ENCODE measurements at places on chromosomes 1 and 21. TPM values are rescaled to one million over a fixed set of nuclear protein-coding genes. Genes with fewer than 3 reads are reported as not detected.

DNA sequence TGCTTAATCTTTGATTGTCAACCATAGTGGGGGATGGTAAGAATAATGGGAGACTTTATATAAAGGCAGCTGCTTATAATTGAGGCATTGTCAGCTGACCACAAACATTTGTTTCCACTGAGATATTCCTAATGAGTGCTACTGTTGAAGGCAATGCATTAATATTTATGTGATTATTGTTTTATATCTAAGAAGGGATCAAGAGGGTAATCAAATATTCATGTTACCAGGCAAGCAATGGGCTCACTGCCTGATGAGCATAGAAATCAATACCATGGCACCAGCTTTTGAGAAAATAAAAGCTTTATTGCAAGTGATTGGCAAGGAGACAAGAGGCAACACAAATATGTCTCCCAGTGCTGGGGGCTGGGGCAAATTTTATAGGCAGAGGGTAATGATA lies 706.7 kb upstream of the ADAMTS5 start:
- no peak for DNase-seq

DNA sequence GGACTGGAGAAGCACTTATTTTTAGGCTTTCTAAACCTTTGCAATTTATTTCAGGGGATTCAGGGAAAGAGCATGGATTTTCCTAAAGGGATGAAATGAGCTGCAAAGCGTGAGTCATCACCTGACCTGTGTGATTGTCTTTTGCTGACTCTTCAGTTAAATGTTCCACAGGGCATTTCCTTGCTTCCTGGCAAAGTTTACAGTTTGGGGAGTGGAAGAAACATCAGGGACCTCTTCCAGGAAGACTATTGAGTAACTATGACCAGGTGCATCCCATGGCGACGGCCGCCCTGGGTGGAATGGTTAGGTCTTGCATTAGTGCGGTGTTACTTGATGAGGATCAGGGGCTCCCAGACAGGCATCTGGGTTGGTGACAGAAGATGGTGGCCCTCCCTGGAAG lies 79.5 kb upstream of the SIPA1L2 start:
- no peak for DNase-seq

- DNase-seq: peak; percentile 92
Measured at GRCh38 chr1:41418857-41419583, 57.8 kb downstream of the FOXO6 start.

DNA sequence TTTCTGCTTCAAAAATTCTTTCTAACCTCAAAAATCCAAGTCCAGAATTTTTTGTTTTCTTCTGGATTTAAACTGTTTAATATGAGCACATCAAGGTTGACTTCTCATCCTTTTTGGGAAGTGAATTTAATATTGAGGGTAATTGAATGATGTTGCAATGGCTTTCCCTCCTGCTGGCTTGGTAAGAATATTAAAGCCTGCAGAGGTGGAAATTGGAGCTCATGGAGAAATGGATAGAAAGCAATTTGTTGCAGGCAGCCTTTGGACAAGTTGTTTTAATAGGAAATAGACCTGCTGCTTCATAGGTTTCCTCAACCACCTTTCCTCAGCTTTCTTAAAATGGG lies 124.7 kb downstream of the SYT2 start:
- no peak for DNase-seq

DNA sequence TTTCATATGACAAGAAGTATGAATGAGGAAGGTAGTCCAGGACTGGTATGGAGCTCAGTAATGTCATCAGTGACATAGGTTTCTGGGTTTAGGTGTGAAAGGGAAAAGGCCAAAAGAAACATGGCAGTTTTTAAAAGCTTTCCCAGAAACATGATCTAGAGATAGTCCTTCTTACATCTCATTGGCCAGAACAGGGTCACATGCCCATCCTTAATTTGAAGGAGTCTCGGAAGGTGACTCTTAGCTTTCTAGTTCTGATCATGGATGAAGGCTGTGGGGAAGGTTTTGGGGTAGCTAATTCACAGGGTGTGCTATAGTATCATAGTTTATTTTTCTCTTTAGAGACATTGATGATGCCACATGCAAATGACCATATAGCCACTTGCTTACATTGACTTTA lies 55.3 kb downstream of the RPS6KC1 start:
- no peak for DNase-seq

GRCh38 chr1:54342742-54343687 lies 63.2 kb downstream of the SSBP3 start:
- no peak for DNase-seq

GRCh38 chr1:209038735-209039134 lies 544.8 kb upstream of the CAMK1G start:
- no peak for DNase-seq

DNA sequence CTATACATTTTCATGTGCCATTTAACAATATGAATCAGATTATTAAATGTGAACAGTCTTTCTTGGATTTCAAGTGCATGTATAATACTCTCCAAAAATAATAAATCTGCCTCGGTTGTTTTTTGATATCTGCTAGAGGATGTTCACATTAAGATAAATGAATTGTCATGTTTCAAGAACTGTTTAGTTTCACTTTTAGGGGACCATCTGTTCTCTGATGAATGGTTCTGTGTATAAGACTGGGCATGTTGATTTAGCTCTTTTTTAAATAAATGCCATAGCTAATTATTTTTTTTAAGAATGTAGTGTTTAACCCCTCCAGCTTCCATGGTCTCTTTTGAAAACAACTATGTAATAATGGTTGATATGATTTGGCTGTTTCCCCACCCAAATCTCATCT lies 1245.1 kb upstream of the ADGRL4 start:
- no peak for DNase-seq

GRCh38 chr1:163933437-163933836 lies 611.7 kb downstream of the NUF2 start:
- DNase-seq: no peak

DNA sequence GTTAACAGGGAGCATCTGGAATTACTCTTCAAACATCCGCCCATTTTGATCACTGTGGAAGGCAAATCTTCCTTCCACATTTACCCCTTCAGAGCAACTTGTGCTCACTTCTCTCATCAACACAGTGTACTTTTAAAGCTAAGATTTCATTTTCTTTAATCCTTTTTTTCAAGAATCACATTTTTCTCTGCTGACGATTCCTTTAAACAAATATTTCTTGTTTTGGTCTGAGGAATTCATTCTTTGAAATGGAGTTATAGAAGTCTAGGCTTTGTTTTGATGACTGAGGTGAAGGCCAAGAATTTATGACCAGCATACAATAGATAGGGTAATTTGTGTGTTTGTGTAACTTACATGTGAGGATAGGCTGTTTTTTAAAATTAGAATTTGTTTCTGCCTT lies 25.6 kb downstream of the LRRC42 start:
- DNase-seq: no peak

DNA sequence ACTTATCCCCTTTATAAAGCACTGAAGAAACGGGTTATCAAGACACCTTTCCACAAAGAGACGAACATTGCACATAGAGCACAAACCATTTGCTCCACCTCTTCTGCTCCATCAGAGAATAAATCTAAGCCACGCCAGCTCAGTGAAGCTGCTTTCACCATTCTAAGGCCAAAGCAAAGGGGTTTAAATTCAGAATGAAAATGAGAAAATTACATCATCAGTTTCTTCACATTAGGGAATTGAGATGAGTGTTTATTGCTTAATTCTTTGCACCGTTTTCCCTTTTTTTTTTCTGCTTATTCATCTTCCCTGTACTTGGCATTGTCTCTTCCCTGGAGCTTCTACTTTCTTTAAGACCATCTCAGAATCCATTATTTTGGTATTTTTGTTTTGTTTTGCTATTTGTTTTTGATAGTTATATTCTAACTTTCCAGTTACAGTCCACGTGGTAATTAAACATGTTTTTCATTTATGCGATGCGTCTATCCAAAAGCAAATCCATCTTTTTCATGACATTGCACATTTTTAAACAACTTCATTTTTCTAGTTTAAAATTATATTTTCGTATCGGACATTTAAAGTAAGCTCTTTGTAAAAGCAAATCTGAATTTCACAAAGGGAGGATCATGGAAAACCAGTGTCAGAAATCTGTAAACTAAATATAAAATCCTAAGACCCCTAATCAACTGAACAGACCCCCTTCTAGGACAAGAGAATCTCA lies 1.9 kb upstream of the OR2T34 start:
- no peak for DNase-seq

DNA sequence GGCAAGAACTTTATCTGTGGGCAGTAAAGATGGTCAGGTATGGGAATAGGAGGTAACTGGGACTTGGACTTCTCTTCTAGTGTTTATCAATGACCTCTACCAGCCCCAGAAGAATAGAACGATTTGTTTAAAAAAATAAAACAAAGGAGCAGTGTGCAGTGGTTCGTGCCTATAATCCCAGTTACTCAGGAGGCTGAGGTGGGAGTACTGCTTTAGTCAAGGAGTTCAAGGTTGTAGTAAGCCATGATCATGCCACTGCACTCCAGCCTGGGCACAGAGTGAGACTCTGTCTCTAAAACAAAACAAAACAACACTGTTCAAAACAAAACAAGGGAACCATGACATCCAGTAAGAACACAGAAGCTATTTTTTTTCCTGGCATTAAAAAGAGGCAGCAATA lies 4.3 kb downstream of the RNF19B start:
- no peak for DNase-seq

GRCh38 chr1:178509414-178510007 lies 3.4 kb upstream of the TEX35 start:
- no peak for DNase-seq

- no peak for DNase-seq
Measured at GRCh38 chr1:39359028-39359570, 132.3 kb upstream of the BMP8A start.

GRCh38 chr1:228062812-228063211 lies 19.7 kb upstream of the ARF1 start:
- DNase-seq: no peak

DNA sequence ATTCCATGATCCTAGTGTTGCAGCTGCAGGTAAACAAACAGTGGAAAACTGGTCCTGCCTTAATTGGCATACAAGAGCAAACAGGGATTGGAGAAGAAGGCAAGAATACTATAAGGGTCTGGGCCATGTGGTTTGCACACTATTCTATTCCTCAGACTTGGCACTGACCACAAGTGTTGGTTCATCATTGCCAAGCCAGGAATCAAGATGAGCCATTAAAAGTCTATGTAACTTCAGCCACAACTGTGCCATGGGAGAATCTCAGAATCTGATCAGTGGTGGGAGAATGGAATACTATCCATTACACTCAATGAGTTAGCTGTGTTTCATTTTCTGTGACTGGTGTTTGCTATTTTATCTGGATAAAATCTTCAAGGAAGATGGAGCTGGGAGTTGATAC lies 26.2 kb upstream of the FCER1A start:
- no peak for DNase-seq

DNA sequence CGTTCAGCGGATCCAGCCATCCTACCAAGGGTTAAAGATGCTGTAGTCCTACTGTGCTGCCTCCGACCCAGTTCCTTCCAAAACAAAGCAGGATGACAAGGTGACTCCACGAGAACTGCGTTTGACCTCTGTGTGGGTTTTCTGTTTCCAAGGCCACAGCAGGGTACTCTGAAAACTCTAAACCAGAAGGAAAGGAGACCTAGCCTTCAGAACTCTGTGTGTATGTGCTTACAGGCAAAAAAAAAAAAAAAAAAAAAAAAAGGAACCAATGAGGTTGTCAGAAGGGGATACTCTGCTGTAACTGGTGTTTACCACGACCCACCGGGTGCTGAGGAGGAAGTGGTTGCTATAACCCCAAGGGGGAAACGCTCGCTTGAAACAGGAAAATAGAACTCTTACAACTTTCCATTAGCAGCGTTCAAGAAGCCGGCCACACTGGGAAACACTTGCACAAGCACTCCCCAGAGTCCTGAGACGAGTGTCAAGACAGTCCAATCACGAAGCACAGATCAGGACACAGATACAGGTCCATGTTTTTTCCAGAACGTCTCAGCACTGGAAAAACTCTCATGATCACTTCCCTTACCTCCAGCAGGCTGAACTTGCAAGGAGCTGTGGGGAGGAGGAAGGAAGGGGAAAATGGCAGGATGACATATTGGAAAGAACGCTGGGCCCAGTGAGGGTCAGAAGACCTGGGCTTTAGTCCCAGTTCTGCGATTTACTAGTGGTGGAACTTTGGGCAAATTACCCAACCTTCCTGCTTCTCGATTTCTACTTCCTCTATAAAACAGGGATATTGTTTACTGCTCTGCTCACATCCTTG lies 64.0 kb downstream of the ITPKB start:
- DNase-seq: peak; percentile 74

DNA sequence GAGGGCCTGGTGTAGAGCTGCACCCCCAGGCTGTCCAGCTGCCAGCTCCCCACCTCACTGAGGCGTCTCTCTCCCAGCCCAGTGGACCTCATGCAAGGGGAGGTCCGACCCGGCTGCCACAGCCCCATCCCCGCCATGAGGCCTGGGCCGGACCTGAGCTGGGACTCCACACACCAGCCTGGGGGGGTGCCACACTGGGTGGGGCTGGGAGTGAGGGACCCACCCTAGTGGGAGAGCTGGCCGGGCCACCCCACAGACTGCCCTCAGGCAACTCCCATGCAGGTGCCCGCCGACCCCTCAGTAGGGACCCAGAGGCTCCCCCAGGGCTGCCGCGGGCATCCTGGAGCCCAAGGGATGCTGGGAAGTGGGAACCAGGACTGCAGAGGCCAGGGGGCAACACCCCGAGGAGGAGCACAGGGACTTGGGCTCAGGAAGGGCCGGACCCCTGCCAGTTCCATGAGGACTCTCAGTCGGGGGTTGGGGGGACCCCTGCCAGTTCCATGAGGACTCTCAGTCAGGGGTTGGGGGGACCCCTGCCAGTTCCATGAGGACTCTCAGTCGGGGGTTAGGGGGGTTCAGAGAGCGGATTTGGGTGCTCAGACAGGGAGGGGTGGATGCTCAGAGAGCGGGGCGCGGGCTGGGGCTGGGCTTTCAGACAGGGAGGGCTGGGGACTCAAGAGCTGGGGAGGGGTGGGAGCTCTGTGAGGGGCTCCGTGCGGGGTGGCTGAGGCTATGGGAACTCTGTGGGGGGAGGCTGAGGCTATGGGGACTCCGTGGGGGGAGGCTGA lies 1.2 kb upstream of the RNF223 start:
- peak; percentile 40 for DNase-seq

The CD1C gene
- total RNA-seq: 0.19 TPM

The CNKSR1 gene
- total RNA-seq: 1.4 TPM

The GON4L gene
- 17.9 TPM for total RNA-seq

The COL9A2 gene
- total RNA-seq: 0.24 TPM

The GUCA2B gene
- not detected for total RNA-seq

The NBL1 gene
- total RNA-seq: 38.6 TPM

The SRSF4 gene
- 50.9 TPM for total RNA-seq

The B3GALT2 gene
- 78.4 TPM for total RNA-seq

The MIXL1 gene
- not detected for total RNA-seq

The AGMAT gene
- total RNA-seq: 0.11 TPM

The TMEM52 gene
- 2.1 TPM for total RNA-seq

The KDM1A gene
- total RNA-seq: 29.8 TPM

The FAM43B gene
- total RNA-seq: 3.0 TPM

The C8B gene
- total RNA-seq: not detected

The LUZP1 gene
- total RNA-seq: 26.3 TPM
